Tongue (tissue), 3 donors: ENCODE measurements at places on chromosomes 12 and 14. TPM values are rescaled to one million over a fixed set of nuclear protein-coding genes. Genes with fewer than 3 reads are reported as not detected.

Gene NOXRED1
- total RNA-seq, result not detected

Gene HNF1A
- not detected for total RNA-seq

Gene LRFN5
- 8.8 TPM for total RNA-seq

DNA sequence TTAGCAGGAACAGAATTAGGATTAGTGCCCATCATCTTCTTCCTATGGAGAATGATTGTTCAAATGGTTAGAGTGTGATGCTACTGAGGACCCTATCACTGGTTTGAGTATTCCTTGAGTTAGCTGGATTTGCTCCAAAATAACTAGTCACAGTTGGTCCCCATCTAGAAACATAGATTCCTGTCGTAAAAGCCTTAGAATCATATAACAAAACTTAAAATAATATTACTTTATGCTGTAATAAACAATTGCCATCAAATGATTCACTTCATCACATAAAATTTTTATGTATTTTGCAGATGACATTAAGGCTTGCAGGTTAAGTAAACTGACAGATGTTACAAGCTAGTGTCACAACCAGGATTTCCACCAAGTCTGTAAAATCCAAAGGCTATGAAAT is 209.8 kb downstream of the CCER1 start:
- DNase-seq, result no peak

DNA sequence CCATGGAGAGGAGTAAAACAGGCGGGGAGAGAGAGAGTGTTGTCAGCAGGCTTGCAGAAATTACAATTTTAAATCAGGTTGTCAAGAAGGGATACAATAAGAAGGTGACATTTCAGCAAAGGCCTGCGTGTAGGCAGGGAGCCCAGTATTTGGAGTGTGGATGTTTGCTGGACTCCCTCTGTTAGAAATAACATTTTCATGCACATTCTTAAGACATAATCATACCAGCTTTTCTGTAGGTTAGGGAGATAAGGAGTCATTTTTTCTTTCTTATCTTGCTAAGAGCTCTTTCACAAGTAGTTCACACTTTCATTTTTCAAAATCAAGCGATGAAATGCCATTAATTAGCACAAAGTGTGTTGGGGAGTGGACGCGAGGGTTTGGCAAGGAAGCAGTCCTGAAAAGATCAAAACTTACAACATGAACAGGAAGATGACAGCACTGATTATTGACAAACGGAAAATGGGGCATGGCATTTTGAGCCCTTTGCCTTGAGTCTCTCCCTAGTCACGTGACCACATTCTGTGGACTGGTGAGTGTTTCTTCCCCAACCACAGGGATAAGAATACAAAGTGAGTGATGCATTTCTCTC is 160.2 kb downstream of the DAD1 start:
- DNase-seq, result no peak

- no peak for DNase-seq
These were observed 389.7 kb downstream of the AACS start for GRCh38 chr12:125454786-125455480.

GRCh38 chr14:22996768-22997654 is 12.9 kb downstream of the C14orf93 start:
- no peak for DNase-seq

DNA sequence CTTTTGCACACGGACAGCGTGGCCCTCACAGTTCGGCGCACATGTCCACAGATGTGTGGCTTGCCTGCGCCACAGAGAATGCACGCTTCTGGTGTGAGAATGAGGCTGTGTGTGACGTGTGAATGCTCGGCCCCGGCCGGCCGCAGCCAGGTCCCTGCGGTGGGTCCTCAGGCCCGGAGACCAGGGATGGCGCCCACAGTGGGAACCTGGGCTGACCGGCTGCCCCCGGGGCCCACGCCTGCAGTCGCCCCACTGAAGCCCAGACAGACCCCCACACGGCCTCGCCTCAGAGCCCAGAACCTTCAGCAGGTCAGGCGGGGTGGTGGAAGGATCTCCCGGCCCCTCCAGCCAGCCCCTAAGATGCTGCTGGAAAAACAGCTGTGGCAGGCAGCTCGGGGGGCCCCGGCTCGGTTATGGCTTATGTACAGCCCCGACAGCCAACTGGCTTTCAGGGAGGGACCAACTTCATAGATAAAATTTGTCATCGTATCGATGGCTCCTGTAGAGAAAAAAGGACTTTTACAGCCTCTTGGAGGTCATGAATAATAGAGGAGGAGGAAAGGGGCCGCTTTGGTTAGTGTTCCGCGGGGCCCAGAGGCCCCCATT is 4.5 kb upstream of the C14orf180 start:
- no peak for DNase-seq

Gene GPR68
- total RNA-seq, result 2.9 TPM

Gene KERA
- total RNA-seq, result 81.0 TPM

Gene CNTN1
- 35.4 TPM for total RNA-seq

GRCh38 chr12:94873734-94874517 is 129.6 kb downstream of the NDUFA12 start:
- DNase-seq, result peak; percentile 36

GRCh38 chr12:113161415-113162016 is 12.0 kb downstream of the CFAP73 start:
- DNase-seq, result peak; percentile 47

GRCh38 chr14:38205949-38206665 is 1.6 kb upstream of the SSTR1 start:
- DNase-seq, result no peak

DNA sequence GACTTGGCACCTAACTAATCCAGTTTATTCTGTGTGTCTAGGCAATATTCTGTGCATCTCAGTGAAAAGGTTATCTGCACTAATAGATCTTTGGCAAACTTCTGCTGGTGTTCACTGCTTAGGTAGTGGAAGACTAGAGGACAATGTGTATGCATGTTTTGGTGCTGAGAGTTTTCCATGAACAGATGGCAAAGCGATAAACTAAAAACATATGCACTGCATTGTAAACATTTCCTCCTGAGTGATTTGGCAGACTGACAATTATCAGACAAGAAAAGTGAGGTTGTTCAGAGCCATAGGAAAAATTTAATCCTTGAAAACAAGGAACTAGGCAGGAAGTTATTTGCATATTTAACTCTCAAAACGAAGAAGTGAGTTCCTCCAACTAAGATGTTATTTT is 400.4 kb downstream of the ATP23 start:
- DNase-seq, result peak; percentile 83

GRCh38 chr12:24057920-24058476 is 108.5 kb upstream of the SOX5 start:
- no peak for DNase-seq

Gene FOXN4
- total RNA-seq, result not detected

Gene SYCP3
- total RNA-seq, result not detected

DNA sequence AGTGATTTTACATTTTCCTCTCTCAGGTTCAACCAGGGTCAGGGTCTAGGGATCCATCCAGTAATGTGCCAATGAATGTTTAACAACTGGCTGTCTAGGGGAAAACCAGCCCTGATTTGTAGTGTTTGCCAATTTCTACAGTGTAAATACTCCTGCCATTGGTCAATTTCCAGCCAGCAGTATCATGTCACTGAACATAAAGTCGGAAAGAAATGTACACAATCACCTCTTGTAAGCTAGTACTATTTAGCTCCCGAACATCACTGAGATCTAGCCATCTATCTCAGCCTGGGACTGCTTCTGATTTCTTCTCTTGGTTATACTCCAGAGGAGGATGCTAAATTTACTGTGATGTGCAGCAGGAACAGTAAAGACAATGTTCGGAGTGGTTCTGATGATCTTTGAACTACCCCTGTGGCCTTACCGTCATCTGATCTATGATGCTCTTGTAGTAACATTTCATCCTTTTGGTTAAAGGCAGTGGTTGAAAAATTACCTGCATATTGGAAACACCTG is 36.7 kb upstream of the EGLN3 start:
- DNase-seq, result no peak

DNA sequence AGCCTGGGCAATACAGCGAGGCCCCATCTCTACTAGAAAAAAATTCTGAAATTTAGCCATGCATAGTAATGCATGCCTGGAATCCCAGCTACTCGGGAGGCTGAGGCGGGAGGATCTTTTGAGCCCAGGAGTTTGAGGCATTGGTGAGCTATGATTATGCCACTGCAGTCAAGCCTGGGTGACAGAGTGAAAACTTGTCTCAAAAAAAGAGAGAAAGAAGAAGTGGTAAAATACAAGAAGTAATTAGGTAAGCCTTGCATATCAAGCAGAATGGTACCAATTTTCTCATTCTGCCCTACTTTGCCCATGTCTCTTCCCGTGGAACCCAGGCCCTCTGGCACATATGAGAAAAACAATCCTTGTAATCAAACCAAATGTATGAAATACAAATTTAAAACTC is 70.7 kb downstream of the SUSD6 start:
- no peak for DNase-seq

GRCh38 chr12:117234441-117234840 is 44.2 kb upstream of the FBXO21 start:
- DNase-seq, result no peak

Gene PTHLH
- total RNA-seq, result 3.4 TPM

GRCh38 chr14:35261774-35262173 is 30.4 kb upstream of the PSMA6 start:
- no peak for DNase-seq

DNA sequence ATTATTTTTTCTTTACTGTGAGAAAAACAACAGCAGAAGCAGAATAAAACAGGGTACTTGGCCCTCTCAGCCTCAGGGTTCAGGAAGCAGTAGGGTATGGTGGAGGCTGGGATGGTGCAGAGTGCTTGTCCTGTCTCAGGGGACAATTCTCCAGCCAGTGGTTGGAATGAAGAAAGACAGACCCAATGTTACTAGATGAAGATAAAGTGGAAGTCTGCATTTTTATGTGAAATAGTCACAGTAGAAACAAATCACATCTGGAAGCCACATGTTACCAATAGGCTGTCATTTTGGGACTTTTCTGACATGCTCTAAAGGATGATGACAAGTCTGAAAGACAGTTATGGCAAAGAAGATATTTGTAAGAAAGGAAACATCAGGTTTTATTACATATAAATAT is 32.3 kb downstream of the PROX2 start:
- peak; percentile 63 for DNase-seq

Gene TTC6
- 5.2 TPM for total RNA-seq

GRCh38 chr12:55946553-55946952 is 15.6 kb downstream of the DGKA start:
- no peak for DNase-seq

Gene EGLN3
- total RNA-seq, result 76.5 TPM

- no peak for DNase-seq
These were observed 250.1 kb downstream of the DIO2 start for GRCh38 chr14:79961197-79961596.

- DNase-seq, result no peak
These were observed 295.5 kb downstream of the EGLN3 start for GRCh38 chr14:33655421-33655820.

GRCh38 chr12:88549929-88550328 is 30.3 kb downstream of the KITLG start:
- no peak for DNase-seq

GRCh38 chr14:79705126-79705894 is 506.0 kb downstream of the DIO2 start:
- no peak for DNase-seq

Gene GPRC5D
- total RNA-seq, result not detected

DNA sequence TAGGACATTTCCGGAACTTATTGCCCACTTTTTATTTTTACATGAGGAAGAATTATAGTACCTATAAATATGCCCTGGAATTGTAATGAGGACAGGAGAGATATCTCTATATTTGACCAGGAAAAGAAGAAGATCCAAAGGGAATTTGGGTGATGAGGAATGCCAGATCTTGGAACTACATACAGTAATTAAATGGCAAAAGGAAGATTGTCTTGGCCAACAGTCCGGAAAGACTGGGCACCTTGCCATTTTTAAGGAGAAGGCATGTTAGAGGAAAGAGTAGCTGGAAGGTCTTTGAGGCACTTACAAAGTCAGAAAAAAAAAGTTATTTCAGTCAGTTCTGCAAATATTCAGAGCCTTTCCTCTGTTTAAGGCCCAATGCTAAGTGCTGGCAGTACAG is 616.4 kb downstream of the MED13L start:
- DNase-seq, result peak; percentile 41

- DNase-seq, result no peak
These were observed 233.0 kb downstream of the SLC41A2 start for GRCh38 chr12:104724992-104725585.

DNA sequence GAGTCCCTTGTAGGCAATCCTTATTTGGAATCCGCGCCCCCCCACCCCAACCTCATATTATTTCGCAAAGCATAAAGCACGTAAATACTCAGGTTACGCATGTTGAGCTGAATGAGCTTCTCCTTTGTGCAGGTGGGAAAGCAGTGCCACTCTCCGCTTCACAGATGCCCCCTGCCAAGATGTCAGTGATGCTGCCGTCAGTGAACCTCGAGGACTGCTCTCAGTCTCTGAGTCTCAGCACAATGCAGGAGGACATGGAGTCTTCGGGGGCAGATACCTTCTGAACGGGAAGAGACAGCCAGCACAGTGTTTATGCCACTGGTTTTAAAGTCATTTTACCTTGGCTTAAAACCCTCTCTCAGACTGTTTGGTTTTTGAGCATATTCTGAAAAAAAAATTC is 90.1 kb upstream of the DACT1 start:
- no peak for DNase-seq

DNA sequence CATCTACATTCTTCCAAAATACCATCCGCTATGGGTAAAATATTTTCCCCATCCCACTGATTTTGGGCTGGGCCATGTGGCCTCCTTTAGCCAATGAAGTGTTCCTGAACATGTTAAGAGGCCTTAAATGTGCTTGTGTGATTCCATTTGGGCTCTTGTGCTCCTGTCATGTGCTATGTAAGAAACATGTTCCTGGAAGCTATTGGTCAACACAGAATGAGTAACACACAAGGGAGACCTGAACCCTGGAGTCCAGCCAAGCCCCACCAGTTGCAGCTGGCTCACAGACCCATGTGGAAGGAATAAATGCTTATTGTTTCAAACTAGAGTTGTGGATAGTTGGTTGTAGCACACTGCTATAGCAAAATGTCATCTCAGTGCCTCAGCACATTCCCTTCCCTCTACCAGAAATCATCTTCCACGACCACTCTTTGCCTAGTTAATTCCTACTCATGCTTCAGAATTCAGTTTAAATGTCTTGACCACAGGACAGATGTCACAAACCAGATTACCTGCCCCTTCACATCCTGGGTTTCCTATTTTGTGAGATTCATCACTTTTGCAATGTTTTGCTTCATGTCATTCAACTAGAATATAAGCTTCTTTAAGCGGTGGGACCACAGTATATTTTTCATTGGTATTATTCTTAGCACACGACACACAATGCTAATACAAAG is 217.3 kb upstream of the EEA1 start:
- peak; percentile 64 for DNase-seq

Gene OLR1
- 1.2 TPM for total RNA-seq

- peak; percentile 27 for DNase-seq
These were observed 79.4 kb downstream of the TBX3 start for GRCh38 chr12:114604606-114605005.

Gene FGF6
- total RNA-seq, result 50.7 TPM

- DNase-seq, result no peak
These were observed 15.4 kb downstream of the CAND1 start for GRCh38 chr12:67284561-67284960.

- no peak for DNase-seq
These were observed 44.5 kb upstream of the BCL11B start for GRCh38 chr14:99316281-99317163.

Gene KLRC1
- total RNA-seq, result 0.72 TPM

Gene NGB
- not detected for total RNA-seq

Gene ADSS1
- 98.8 TPM for total RNA-seq

- DNase-seq, result no peak
These were observed 4.7 kb downstream of the FAM161B start for GRCh38 chr14:73945159-73945670.

- DNase-seq, result no peak
These were observed 100.3 kb upstream of the RAP1B start for GRCh38 chr12:68510397-68510796.
